Stimulated activated CD4-positive, alpha-beta T cell treated with anti-CD3 and anti-CD28 coated beads, Interleukin-1b, Interleukin-23, amount 100 ng/mL, for 1 hour (primary cell): ENCODE measurements at places on chromosomes 5 and 9.

GRCh38 chr5:176748073-176748966 lies 62.0 kb upstream of the UNC5A start:
- DNase-seq, result no peak

GRCh38 chr9:132669319-132669697 lies 475 bp downstream of the DDX31 start:
- DNase-seq, result no peak

- no peak for DNase-seq
Observed at GRCh38 chr5:67578011-67578410, 381.4 kb upstream of the CD180 start.

GRCh38 chr9:120331913-120332312 lies 248.1 kb downstream of the CDK5RAP2 start:
- DNase-seq, result no peak

GRCh38 chr5:129904667-129905472 lies 605 bp downstream of the CHSY3 start:
- no peak for DNase-seq

- no peak for DNase-seq
Observed at GRCh38 chr5:125215593-125215992, 469.2 kb upstream of the ZNF608 start.

DNA sequence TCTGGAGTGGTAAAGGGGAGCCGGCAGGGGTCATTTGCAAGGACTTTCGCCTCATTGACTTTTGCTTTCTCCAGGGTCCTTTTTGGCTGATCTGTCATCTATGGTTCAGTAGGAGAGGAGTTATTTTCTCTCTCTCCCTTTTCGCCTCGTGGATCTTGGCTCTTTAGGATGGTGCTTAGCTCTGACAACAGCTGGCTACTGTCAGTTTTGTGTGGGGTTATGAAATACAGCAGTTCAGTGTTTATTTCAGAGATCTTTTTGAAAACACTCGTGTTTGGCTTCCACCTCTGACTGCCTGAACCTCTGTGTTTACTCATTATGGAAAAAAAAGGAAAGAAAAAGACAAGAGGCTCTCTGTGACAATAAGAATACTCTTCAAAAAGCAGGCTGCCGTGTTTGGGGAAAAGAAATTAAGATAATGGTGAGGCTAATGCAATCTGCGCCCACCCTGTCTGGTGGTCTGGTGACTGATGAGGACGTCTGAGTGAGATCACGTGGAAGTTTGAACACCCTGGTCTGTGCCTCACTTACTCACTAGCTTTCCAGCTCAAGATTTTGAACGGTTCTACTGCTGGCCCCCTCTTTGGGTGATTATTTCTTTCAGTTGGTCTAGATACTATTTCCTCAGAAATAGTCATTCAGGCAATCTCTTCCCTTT lies 567.7 kb downstream of the CAAP1 start:
- no peak for DNase-seq

GRCh38 chr9:112173489-112174221 lies 1.4 kb downstream of the SUSD1 start:
- no peak for DNase-seq
